NCI-H526 (cell line): ENCODE measurements at places on chromosomes 1 and 21.

DNA sequence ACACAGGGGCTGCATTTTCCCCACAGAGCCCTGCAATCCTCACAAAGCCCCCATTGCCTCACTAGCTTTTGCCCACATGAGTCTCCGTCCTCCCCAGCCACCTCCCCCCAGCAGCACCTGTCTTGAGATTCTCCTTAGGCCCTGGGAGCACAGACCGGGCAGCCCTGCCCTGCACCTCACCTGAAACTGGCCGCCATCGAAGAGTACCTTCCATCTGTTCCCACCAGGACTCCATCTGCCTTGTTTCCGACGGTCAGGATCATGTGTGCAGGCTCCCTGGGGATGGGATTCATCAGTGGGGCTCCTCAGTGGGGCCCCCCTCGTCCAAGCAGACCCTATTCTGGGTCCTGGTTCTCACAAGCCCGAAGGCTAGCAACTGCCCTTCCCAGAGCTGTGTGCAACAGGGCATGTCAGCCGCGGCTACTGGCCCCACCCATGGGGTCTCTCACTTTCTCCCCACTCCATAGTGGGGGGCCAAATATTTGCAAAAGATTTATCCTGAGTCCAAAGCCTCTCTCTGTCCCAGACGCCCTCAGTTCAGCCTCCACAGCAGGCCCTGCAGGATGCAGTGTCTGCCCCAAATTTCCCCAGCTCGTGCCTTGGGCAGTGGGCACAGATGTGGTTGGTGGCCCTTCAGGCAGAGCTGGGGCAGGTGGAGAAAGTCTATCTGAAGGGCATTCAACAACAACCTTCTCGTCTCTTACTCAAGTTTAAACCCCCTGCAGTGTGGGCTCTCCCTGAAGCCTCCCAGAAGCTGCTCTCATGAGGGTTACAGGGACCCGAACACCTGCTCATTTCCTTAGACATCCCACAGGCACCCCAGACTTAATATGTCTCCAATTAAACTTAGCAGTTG lies 4.8 kb downstream of the PDZK1IP1 start:
- DNase-seq, result no peak

DNA sequence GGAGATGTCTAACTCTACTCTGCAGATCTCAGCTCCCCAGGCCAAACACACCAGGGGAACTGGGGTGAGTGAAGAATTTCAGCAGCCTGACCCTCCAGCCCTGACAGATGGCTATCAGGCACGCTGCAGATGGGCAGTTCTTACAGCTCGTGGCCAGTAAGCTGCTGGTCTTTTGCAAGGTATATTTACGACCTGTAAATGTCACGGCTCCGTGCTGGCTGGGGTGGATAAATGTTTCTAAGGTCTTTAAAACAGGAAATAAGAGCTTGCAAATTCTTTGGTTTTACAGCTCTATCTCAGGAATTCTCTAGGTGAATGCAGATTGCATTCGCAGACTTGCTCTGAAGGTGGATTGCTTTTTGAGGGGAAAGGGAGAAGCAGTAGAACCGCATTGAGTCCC lies 10.1 kb downstream of the DOP1B start:
- no peak for DNase-seq

DNA sequence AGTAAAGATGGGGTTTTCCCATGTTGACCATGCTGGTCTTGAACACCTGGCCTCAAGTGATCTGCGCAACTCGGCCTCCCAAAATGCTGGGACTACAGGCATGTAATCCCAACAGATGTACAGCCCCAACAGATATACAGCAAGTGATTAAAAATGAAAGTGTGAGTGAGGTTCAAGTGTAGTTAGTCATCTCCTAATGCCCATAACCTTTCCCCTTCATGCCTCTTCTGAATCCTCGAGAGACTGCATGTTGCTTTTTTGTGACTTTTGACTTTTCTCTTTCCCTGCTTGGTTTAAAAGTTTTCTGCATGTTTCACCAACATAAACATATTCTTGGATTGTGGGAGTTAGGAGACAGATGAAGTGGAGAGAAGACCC lies 31.2 kb downstream of the KCNK2 start:
- no peak for DNase-seq

DNA sequence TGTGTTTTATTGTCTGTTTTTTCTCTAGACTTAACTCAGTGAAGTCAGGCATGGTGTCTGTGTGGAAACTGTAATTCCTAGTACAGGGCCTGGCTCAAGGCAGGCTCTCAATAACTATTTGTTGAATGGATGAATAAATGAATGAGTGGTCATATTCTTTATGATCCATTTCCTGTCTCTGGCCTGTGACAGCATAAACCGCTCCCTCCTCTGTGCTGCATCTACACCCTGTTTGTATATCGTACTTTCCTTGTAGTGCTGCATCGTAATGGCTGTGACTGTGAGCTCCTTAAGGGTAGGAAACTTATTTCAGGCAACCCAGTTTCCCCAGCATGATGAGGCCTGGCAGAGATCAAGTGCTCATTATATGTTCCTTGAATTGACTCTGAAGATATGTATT lies 337.5 kb upstream of the USP24 start:
- DNase-seq, result no peak

GRCh38 chr1:31753707-31754349 lies 10.3 kb downstream of the ADGRB2 start:
- DNase-seq, result no peak

DNA sequence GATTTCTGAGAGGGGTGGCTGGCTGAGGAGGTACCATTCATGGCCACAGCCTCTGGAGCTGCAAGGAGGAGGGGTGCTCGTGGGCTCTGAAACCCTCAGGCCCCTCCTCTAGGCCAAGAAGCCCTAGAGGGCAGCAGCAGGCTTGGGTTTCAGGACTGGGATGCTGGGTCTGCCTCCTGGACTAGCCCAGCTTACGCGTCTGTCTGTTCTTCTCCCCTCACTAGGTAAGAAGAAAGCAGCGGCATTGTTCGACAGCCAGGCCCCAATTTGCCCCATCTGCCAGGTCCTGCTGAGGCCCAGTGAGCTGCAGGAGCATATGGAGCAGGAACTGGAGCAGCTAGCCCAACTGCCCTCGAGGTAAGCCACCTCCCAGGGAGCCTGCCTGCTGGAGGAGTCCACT lies 60.3 kb downstream of the TMEM53 start:
- no peak for DNase-seq

DNA sequence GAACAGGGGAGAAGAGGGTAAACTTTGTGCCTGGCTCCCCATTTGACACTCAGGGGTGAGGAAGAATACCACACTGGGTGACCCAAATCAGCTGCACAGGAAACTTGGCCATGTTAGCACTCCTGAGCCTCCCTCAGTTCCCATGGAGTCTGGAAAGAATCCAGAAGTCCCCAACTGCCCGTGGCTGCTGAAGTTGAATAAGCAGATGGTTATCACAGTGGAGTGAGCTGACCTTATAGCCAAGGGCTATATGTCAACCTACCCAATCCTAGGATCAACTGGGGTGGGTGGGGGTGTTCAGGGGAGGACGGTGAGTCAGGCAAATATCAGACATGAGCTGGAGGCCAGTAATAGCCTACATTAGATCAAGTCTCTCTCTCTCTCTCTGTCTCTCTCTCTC lies 20.4 kb downstream of the KCNH1 start:
- no peak for DNase-seq

DNA sequence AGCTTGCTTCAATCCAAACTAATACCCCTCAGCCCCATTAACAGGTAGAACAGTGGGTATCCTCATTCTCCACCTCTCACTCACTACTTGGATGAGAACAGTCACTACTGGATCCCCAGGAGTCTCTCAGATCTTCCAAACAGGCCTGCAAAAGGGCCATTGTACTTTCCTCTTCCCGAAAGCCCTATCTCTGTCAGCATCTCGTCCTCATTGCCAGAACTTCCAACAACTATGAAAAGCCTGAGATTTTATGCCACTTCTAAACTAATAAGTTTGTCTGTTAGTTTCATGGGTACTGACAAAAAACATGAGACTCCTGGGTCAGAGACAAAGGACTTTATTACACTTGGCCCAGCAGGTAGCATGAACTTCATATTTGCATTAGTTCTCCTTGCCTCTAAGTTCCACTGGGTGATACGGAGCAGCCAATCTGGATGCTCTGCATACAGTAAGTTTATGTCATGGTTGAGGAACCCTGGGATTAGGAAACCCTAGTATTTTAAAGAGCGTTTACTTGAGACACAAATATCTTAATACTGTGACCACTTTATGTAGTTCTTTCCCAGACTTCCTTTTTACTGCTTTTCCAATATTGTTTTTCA lies 38.1 kb downstream of the VANGL2 start:
- no peak for DNase-seq

DNA sequence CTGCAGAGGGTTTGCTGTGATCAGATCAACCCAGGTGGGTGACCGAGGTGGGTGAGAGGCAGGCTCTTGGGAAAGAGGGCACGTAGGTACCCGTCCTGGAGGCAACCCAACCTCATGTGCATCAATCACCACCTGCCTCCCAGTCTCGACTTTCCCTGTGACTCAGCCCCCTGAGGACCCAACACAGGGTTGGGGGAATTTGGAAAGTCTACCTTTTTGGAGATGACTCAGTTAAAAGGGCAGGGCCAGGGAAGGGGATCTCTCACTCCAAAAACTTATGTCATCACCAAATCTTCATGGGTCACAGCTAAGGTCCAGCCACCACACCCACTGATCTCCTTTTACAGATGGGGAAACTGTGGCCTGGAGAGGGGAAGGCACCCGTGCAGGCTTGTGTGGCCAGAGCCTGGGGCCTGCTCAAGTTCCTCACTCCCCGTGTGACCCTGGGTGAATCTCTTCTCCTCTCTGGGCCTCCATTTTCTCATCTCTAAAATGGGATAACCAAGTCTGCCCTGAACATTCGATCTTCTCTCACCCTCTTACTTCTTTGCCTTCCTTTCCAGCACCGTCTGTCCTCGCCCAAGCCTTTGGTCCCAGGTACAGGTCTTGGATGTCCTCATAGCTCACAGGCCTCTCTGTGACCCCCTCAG lies 34.6 kb upstream of the WNT4 start:
- DNase-seq, result no peak

DNA sequence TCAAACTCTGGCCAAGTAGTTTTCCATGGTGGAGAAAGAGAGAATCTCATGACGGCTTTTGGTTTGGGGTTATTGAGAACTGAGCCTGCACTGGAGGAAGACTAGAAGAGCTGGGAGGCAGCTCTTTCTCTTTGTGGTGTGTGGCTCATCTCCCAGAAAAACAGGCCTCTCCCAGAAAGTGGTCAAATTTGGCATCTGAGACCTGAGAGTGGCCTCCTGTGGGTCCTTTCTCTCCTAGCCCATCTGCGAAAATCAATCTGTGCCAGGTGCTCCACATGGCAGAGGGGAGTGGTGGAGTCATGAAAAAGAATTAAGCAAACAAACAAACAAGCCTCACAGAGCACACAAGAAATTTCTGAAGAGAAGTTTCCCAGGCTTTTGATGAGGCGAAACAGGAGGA lies 305.0 kb downstream of the ST6GALNAC3 start:
- no peak for DNase-seq
